ENCODE measurements at places on chromosomes 1 and 21. TPM values are rescaled to one million over a fixed set of nuclear protein-coding genes. Genes with fewer than 3 reads are reported as not detected.

DNA sequence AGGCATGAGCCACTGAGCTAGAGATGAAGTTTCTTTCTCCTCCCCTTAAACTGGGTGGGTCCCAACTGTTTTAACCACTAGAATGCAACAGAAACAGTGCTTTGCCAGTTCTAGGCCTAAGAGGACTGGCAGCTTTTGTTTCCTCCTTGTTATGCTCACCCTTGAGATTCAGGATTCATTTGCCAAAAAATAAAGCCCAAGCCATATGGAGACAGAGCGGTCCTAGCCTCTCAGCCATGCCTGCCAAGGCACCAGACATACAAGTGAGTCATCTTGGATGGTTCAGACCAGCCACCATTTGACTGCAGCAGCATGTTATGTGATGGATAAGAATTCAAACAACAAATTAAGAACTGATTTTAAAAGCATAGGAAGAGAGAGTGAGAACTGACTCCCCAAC is 38.1 kb upstream of the STUM start:
- no peaks in the 10 kb centered on the region for H3K27me3 ChIP-seq
- H3K4me3 ChIP-seq: no peak overlapping the region

GRCh38 chr1:182367926-182368325 is 23.7 kb downstream of the GLUL start:
- H3K27ac ChIP-seq: no peak overlapping the region
- H3K27me3 ChIP-seq: no peaks in the 10 kb centered on the region
- H3K4me1 ChIP-seq: no peaks in the 10 kb centered on the region
- DNase-seq: no peak
- no peaks in the 10 kb centered on the region for H3K36me3 ChIP-seq
- no peak overlapping the region for H3K4me3 ChIP-seq

DNA sequence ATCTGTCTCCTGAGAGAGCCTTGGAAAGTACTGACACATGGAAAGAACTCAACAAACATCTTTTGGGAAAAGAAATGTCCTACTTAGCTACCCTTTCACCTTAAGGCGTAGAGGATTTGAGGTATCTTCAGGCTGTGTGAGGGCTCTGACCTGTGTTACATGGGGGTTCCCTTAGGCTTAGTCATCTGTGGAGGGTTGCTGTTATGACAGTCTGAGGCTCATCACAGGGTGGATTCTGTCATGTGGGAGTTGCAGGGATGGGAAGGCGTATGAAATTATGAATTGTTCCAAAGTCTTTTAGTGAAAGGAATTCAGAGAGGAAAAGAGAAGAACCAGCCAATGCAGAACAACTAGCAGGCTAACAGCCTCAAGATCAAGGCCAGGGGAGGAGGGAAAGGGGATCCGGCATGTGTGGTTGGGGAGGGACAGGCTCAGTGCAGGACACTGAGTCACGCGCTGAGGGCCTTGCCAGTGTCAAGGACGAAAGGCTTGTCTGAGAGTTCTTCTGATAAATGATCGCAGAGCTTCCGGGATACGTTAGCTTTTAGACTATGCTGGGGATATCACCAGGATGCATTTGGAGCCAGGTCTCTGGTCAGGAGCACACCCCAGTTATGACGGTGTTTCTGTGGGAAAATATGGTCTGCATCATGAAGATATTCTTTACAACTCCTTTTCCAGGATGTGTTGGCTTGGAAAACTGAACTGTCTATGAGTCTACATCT is 24.6 kb upstream of the PLA2G2C start:
- DNase-seq: no peak
- H3K27me3 ChIP-seq: no peaks in the 10 kb centered on the region
- H3K4me3 ChIP-seq: no peak overlapping the region
- H3K36me3 ChIP-seq: no peaks in the 10 kb centered on the region

- DNase-seq: no peak
- H3K4me3 ChIP-seq: no peak overlapping the region
- no peaks in the 10 kb centered on the region for H3K27me3 ChIP-seq
- no peaks in the 10 kb centered on the region for H3K4me1 ChIP-seq
These were observed 9.8 kb upstream of the PLCH2 start for GRCh38 chr1:2466270-2466665.

Gene SPATA21
- not detected for total RNA-seq

DNA sequence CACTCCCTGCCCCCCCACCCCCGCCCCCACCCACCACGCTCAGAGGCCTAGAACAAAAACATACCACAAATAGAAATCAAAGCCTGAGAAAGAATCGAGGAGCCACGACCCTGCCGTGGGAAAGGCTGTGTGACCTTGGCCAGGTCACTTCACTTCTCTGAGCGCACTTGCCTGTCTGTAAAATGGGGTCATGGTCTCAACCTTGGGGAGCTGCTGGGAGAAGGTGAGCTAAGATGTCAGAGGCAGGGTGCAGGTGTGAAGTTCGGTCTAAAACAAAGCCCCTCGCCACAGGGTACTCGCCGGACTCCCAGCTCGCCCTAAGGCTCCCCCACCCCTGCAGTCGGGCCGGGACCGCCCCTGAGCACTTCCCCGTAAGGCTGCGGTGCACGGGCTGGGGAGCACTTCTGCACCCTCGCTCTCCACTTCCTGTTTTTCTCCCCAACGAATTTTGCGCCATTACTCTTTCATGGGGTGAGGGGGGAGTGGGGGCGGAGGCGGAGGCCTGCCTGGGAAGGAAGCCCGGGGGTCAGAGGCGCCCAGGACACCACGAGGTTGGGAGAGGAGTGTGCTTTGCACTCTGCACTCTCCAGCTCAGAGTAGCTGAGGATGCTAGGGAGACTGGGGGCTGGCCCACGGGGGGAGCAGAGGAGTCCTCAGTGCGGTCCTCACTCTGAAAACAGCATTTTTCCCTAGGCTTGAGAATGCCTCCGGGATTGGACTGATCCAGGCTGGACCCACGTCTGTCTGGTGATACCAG is 21.9 kb upstream of the PIK3CD start:
- H3K27me3 ChIP-seq: no peaks in the 10 kb centered on the region
- H3K36me3 ChIP-seq: no peaks in the 10 kb centered on the region
- peaks cover 8% of the 10 kb centered on the region for H3K4me1 ChIP-seq
- no peak overlapping the region for H3K4me3 ChIP-seq
- no peak for DNase-seq
- H3K27ac ChIP-seq: no peak overlapping the region

DNA sequence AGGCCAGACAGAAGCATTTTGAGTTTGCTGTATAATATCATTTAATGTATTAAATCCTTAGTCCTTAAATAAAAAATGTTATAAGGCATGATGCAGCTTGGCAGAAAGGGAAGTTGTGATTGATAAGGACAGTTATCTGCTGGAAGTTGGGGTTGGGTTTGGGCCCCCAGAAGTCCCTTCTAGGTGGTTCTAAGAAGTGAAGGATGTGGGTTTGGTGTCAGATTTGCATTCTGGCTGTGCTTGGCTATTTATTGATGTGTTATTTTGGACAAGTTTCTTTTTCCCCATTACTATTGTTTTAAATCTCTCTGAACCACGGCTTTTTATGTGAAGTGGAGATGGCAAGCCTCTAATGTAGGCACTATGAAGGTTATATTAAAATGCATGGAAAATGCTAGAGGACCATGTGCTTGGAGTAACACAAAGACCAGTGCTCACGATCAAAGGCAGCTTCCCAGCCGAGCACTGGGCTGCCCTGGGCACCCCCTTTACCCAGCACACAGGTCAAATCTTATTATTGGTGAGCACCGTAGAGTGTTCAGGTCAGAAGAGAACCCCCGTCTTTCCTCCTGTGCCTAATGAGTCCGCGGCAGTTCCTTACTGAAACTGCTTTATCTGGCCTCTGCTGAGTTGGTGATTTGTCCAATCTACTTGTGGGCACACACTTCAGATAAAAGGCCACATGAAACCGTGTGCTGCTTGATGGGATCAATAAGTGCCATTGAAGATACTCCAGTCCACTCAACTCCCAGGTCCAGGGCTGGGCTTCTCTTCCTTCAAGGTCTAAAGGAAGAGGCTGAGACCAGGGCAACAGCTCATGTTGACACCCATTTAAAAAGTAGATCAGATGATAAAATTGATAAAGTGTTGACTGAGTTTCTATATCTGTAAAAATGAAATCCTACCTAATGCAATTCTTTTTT is 212.0 kb downstream of the PRDM2 start:
- H3K27ac ChIP-seq: no peak overlapping the region
- no peaks in the 10 kb centered on the region for H3K36me3 ChIP-seq

DNA sequence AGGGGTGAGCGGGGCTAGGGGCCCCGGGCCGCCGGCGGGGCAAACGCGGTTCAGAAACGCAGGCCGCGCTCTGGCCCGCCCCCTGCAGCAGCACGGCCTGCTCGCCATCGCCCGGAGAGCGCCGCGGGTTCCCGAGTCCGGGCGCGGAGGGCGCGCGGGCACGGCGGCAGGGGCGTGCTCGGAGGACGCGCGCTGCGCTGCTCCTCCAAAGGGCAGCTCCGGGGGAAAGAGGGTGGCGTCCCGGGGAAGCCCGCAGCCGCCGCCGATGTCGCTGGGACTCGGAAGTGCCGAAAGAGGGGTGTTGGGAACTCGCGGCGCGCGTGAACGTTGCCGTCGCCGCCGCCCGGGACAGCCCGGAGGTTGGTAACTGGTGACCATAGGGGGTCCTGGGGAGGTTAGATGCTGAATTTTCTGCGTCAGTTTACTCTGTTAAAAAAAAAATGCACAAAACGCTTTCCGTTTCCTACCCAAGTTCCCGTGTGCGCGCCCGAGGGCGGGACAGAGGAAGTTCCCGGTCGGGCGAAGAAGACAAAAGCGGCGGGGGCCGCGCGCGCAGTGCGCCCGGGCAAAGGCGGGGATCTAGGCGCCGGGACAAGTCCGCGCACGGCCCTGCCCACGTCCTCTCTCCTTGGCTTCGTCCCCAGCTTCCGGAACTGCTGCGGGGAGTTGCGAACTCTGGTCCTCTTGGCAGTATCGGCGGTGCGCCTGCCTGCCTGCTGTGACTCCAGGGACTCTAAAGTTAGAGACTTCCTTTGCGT is at the start of gene HHAT:
HHAT (plus strand) TSS at position 157 of the 758 bp plus-strand sequence. CDS start 20,074 bp downstream, outside the sequence.
- no peaks in the 10 kb centered on the region for H3K36me3 ChIP-seq
- DNase-seq: peak; percentile 85
- peak within 1 kb of the TSS; percentile 65 for H3K27ac ChIP-seq
- peaks cover 6% of the 10 kb centered on the region for H3K4me1 ChIP-seq

Gene CHIA
- total RNA-seq: not detected

DNA sequence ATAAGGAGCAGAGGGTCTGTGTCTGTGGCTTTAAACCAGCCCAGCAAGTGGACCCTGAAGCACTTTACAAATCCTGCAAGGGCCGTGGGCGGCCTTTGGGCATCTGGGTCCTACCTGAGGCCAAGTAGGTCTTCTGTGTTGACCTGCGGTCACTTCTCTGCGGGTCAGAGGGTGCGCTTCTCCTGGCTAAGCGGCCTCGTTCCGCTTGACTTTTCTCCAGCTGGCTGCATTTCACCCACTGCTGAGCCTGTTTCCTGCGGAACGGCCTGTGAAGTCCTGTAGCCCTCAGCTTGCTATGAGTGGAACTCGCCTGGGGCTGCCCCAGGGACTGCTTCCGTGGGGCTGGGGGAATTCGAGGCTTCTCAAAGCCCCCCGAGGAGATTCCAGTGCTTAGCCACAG is 43.3 kb downstream of the SLC37A1 start:
- no peaks in the 10 kb centered on the region for H3K27me3 ChIP-seq
- H3K4me1 ChIP-seq: no peaks in the 10 kb centered on the region
- H3K4me3 ChIP-seq: no peak overlapping the region
- H3K36me3 ChIP-seq: no peaks in the 10 kb centered on the region
- no peak overlapping the region for H3K27ac ChIP-seq
- no peak for DNase-seq

DNA sequence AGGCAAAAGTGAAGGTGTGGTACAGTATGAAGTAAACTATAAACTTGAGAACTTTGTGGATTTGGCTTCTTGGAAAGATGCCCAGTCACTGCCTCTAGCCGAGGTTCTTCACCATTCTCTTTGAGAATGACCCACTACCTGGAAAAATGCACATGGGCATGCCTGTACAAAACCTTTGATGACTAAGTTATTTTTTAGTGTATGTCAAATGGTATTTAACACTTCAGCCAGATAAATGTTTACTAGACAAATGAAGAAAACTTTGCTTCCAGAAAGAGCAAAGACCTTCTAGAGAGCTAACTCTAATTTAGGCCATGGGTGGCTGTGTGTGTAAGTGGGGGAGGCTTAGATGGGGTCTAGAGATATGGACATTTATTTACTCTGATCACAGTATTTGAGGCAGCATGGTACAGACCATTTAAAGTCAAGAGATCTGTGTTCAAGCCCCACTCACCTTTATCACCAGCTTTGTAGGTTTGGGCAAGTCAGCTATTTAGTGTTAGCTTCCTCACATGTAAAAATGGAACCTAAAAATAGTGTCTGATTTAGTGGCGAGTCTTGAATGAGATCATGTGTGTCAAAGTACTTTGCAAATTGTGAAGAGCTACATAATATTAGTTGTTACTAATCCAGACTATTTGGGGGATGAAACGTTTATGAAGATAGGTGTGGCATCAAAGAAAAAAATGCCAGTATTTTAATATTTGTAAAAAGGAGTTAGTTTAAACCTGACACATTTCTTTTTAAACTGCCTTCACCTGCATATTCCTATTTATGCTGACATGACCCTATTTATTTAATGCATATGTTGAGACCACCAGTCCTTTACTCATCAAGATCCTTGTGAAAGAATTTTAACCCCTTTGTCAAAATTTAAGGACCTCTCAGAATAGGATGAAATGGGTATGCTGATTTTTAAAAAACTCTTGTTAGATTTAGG is 20.2 kb downstream of the NFYC start:
- peak overlapping the region; percentile 40 for H3K27ac ChIP-seq
- H3K27me3 ChIP-seq: no peaks in the 10 kb centered on the region
- no peak for DNase-seq
- H3K4me3 ChIP-seq: no peak overlapping the region

DNA sequence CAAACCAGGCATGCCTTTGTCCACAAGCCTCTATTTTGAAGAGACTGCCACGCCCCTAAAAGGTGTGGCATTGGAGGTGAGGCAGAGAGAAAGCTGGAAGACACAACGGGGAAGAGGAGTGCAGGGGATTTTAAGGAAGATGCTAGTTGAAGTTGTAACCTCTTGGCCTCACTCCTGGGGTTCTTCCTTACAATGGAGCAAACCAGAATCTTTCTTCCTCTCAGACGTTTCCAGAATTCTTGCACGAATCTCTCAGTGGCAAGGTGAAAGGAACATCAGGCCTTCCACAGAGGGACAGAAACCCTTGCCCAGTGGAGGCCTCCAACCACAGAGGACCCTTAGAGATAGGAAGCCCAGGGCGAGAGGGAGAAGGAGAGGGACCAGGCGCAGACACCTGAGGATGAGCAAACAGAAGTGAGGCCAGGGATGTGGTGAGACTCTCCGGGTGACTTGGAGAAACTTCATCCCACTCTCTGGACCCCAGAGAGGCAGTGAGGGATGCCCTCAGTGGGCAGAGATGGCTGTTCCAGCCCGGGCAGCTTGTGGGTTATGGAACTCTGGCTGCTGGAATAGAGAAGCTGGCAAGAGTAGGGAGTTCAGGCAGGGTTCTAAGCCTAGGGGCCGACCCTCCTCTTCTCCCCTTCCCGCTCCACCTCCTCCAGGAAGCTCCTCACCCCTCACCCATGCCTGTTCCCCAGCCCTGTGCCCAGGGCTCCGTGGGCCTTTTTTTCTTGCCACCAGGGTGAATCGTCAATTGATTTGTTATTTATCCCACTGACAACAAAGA is 136.8 kb upstream of the RUNX3 start:
- H3K27me3 ChIP-seq: no peaks in the 10 kb centered on the region
- H3K27ac ChIP-seq: no peak overlapping the region
- H3K4me1 ChIP-seq: no peaks in the 10 kb centered on the region
- H3K36me3 ChIP-seq: no peaks in the 10 kb centered on the region

- no peaks in the 10 kb centered on the region for H3K4me1 ChIP-seq
- no peaks in the 10 kb centered on the region for H3K36me3 ChIP-seq
- H3K27me3 ChIP-seq: no peaks in the 10 kb centered on the region
- no peak overlapping the region for H3K4me3 ChIP-seq
- no peak for DNase-seq
These were observed 43.4 kb downstream of the VANGL1 start for GRCh38 chr1:115685029-115685705.

Gene C1orf94
- not detected for total RNA-seq

Gene MATN1
- not detected for total RNA-seq

GRCh38 chr1:108560874-108561459 is 1.1 kb downstream of the EEIG2 start:
- peaks cover 4% of the 10 kb centered on the region for H3K4me1 ChIP-seq
- no peaks in the 10 kb centered on the region for H3K36me3 ChIP-seq
- DNase-seq: peak; percentile 16
